Left ventricle myocardium inferior (tissue), 1 donor: ENCODE measurements at places on chromosomes 11 and 22. TPM values are rescaled to one million over a fixed set of nuclear protein-coding genes. Genes with fewer than 3 reads are reported as not detected.

Gene MIAT
- total RNA-seq: 0.66 TPM

Gene FXYD6
- 30.2 TPM for total RNA-seq

Gene SPI1
- total RNA-seq: 8.3 TPM

Gene TNNI2
- total RNA-seq: not detected

Gene FGF4
- not detected for total RNA-seq

Gene ABCG4
- 1.8 TPM for total RNA-seq

Gene SLC5A4
- total RNA-seq: 0.27 TPM

Gene CNIH2
- total RNA-seq: not detected

Gene SCGB1A1
- not detected for total RNA-seq

Gene ACRV1
- total RNA-seq: not detected

Gene CARD18
- 0.63 TPM for total RNA-seq

Gene CTNND1
- total RNA-seq: 58.9 TPM

Gene TTC17
- 29.4 TPM for total RNA-seq

- H3K27me3 ChIP-seq: no peaks in the 10 kb centered on the region
- H3K4me3 ChIP-seq: no peak overlapping the region
- DNase-seq: no peak
- peaks cover 37% of the 10 kb centered on the region for H3K4me1 ChIP-seq
Observed at GRCh38 chr11:19604679-19605375, 107.8 kb upstream of the NAV2 start.

GRCh38 chr22:46575911-46576555 is 38.6 kb upstream of the CELSR1 start:
- peak; percentile 25 for DNase-seq
- peak overlapping the region; percentile 91 for H3K4me3 ChIP-seq
- no peaks in the 10 kb centered on the region for H3K27me3 ChIP-seq
- peaks cover 77% of the 10 kb centered on the region for H3K4me1 ChIP-seq

GRCh38 chr22:28869736-28870135 is 13.6 kb upstream of the ZNRF3 start:
- no peaks in the 10 kb centered on the region for H3K27me3 ChIP-seq
- H3K27ac ChIP-seq: no peak overlapping the region
- no peaks in the 10 kb centered on the region for H3K4me1 ChIP-seq
- H3K4me3 ChIP-seq: no peak overlapping the region
- H3K36me3 ChIP-seq: no peaks in the 10 kb centered on the region

- no peak overlapping the region for H3K4me3 ChIP-seq
- H3K36me3 ChIP-seq: peaks cover 6% of the 10 kb centered on the region
- H3K27ac ChIP-seq: peak overlapping the region; percentile 10
- no peaks in the 10 kb centered on the region for H3K27me3 ChIP-seq
Observed at GRCh38 chr11:102119997-102120396, 9.8 kb downstream of the YAP1 start.

GRCh38 chr11:1770528-1770927 is 6.8 kb upstream of the CTSD start:
- no peak overlapping the region for H3K27ac ChIP-seq
- peaks cover 3% of the 10 kb centered on the region for H3K4me1 ChIP-seq
- DNase-seq: no peak
- H3K36me3 ChIP-seq: no peaks in the 10 kb centered on the region
- H3K4me3 ChIP-seq: no peak overlapping the region

- peak overlapping the region; percentile 81 for H3K4me3 ChIP-seq
- no peaks in the 10 kb centered on the region for H3K36me3 ChIP-seq
- H3K27me3 ChIP-seq: no peaks in the 10 kb centered on the region
- DNase-seq: no peak
- H3K27ac ChIP-seq: peak overlapping the region; percentile 97
Observed at GRCh38 chr11:128521682-128522054, 65.7 kb downstream of the ETS1 start.

DNA sequence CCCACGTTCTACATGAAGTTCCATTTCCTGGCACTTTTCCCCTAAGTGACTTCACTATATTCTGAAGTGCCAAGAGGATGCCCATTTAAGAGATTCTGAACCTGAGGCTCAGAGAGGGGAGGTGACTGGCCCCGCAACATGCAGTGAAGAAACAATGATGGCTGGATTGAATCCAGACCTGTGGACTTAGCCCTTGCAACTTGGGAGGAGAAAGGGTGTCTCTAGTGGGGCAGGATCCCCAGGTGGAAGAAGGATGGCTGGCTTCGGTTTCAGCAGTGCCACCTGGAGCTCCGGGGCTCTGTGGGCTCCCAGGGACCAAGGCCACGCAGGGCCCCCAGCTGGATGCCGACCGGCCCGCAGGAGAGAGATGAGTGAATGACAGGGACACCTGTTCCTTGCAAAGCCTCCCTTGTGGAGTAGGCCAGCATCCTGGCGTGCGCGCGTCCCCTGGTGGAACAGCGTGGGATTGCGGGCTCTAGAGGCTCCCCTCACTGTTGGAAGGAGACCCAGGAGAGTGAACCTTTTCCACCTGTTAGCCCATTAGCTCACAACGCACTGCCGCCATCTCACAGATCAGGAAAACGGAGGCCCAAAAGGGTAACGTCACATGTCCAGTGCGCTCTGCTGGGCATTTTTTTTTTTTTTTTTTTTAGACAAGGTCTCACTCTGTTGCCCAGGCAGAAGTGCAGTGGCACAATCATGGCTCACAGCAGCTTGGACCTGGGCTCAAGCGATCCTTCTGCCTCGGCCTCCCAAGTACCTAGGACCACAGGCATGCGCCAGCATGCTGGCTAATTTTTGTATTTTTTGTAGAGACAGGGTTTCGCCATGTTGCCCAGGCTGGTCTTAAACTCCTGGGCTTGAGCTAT is 104.7 kb downstream of the KIAA1671 start:
- no peaks in the 10 kb centered on the region for H3K27me3 ChIP-seq
- DNase-seq: peak; percentile 58
- peaks cover 22% of the 10 kb centered on the region for H3K4me1 ChIP-seq

DNA sequence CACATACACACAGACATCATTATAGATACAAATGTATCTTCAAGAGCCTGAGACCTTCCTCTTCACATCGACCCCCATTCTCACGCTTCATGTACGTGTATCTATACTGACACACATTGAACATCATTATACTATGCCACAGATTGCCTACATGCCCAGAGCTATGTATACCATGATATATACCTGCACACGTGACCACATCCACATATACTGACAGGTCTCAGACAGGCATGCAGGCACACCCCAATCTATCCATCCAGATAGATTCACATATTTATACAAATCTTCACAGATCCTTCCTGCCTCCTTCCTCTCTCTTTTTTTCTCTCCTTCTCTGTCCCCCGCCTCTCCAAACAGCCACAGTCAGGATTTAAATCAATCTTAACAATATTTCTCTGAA is 140.1 kb downstream of the CEP164 start:
- no peak for DNase-seq
- no peak overlapping the region for H3K27ac ChIP-seq
- no peak overlapping the region for H3K4me3 ChIP-seq
- no peaks in the 10 kb centered on the region for H3K4me1 ChIP-seq
- H3K27me3 ChIP-seq: no peaks in the 10 kb centered on the region
- peaks cover 5% of the 10 kb centered on the region for H3K36me3 ChIP-seq

DNA sequence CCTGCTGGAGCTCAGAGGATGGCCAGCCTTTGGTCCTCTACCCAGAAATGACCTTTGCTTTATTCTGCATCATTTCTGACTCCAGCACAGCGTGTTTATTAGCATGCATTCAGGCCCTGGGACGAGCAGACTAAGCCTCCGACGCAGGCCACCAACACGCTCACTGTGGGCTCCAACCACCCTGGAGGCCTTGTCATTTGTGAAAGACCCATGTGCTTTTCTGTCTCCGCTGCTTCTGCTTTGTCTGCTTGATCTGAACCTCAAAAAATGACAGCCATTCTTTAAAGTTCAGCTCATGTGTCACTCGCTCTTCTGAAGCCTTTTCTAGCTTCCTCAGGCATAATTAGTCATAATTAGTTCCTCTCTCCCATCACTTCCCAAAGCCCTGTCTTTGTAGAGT is 109.1 kb upstream of the TIMP3 start:
- DNase-seq: no peak
- no peaks in the 10 kb centered on the region for H3K4me1 ChIP-seq
- no peaks in the 10 kb centered on the region for H3K36me3 ChIP-seq
- H3K27me3 ChIP-seq: no peaks in the 10 kb centered on the region
- H3K4me3 ChIP-seq: no peak overlapping the region
- H3K27ac ChIP-seq: no peak overlapping the region

DNA sequence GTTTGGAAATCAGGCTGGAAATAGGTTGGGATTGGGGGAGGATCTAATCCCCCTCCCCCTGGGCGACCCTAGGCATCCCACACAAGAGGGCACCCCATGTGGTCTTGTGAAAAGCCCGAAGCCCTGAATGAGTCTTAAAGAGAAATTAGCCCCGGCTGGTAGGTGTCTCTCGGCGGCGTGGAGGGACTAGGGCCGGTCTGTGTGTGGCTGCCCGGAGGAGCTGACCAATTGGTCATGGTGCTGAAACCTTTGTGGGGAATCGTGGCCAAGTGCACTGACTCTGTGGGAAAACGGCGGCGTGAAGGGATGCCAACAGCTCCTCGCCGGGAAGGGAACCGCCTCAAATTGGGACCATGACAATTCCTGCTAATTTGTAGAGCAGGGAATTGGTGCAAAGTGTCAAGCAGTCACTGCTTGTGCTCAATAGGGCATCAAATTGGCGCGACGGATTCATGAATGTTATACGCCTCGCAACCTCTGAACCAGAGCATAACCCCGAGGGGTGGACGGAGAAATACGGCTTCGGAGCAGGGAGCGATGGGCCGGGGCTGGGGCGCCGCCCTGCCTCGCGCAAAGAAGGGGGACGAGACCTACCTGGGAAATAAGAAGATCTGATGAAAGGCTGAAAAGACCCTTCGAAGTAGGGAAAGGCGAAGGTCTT is 1.5 kb downstream of the DBX1 start:
- H3K27ac ChIP-seq: no peak overlapping the region
- no peak overlapping the region for H3K4me3 ChIP-seq
- peak; percentile 42 for DNase-seq
- H3K36me3 ChIP-seq: no peaks in the 10 kb centered on the region
- H3K27me3 ChIP-seq: peaks cover 100% of the 10 kb centered on the region

DNA sequence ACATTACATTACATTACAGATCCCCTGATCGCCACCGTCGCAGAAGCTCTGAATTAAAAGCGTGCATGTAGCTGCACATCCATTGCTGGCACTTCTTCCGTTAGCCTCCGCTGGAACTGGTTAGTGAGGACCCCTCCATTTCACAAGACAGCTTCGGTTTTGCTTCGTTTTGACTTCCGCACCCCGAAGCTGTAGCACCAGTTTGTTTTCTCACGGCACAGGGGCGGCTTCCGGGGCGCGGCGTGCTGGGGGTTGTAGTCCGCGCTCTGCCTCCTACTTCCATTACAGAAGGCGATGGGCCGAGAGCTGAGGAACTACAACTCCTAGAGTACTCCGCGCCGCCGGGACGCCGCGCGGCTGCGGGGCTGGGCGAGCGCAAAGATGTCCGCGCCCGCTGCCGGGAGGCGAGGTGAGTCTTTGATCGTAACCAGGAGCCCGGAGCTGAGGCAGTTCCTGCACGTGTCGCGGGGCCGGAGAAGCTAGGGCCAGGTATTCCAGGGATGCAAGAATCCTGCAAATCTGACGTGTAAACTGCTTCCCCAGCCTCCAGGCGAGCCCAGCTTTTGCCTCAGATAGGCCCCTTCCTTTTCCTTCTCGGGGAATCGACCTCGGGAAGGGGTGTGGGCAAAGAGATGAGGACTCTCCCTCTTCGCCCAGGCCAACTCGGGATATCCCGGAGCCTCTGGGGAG is at the start of gene PEX26:
PEX26 (plus strand) TSS at position 352 of the 690 bp plus-strand sequence. CDS start 387 bp downstream, outside the sequence.
- peak; percentile 95 for DNase-seq

DNA sequence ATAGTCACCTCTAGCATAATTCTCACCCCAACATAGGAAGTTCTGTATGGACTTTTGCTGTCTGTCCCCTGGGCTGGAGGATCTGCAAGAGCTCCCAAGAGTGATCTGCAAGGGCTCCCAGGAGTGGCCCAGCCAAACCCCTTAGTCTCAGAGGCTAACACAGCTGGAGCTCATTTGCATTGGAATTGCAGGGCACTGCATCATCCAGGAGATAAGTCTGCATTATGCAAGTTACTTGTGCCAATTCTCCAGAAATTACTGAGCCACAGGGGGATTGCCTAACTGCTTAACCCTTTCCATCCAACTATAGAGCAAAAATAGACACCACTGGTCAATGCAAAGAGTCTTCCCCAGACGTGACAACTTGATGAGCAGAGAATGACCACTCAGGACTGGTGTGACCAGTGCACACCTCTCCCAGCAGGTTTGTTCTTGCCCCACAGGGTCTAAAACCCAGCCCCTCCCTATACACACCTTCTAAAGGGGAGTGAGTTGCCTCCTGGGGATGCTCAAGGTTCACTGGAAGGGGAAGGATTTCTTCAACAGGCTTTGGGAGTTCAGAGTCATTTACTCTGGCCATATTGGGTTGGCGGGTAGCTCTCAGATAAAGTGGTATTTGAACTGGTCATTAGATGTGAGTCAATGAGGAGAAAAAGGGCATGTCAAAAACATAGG is 38.4 kb downstream of the POU2AF3 start:
- no peaks in the 10 kb centered on the region for H3K36me3 ChIP-seq
- H3K4me1 ChIP-seq: peaks cover 9% of the 10 kb centered on the region
- no peak overlapping the region for H3K27ac ChIP-seq
- H3K4me3 ChIP-seq: no peak overlapping the region

GRCh38 chr22:47325249-47325648 is 562.8 kb downstream of the TBC1D22A start:
- DNase-seq: no peak
- peaks cover 34% of the 10 kb centered on the region for H3K27me3 ChIP-seq
- H3K27ac ChIP-seq: no peak overlapping the region

GRCh38 chr11:35236667-35237003 is 97.7 kb downstream of the CD44 start:
- H3K27ac ChIP-seq: no peak overlapping the region
- no peaks in the 10 kb centered on the region for H3K36me3 ChIP-seq
- peaks cover 10% of the 10 kb centered on the region for H3K4me1 ChIP-seq
- no peak for DNase-seq
- no peaks in the 10 kb centered on the region for H3K27me3 ChIP-seq

DNA sequence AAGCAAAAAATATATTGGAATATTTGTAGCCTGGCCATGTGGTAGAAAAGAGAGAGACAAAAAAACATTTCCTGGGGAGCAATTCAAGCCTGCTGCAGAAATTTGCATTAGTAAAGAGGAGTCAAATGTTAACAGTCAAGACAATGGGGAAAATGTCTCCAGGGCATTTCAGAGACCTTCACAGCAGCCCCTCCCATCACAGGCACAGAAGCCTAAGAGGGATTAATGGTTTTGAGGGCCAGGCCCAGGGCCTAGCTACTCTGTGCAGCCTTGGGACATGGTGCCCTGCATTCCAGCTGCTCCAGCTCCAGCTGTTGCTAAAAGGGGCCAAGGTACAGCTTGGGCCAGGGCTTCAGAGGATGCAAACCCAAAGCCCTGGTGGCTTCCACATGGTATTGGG is 46.8 kb downstream of the PGR start:
- H3K36me3 ChIP-seq: peaks cover 14% of the 10 kb centered on the region
- H3K27me3 ChIP-seq: no peaks in the 10 kb centered on the region
- H3K4me3 ChIP-seq: no peak overlapping the region
- DNase-seq: no peak
- no peak overlapping the region for H3K27ac ChIP-seq
- no peaks in the 10 kb centered on the region for H3K4me1 ChIP-seq
